Suprapubic skin (tissue), 4 donors: ENCODE measurements at places on chromosomes 2 and 18.

GRCh38 chr2:45013229-45014015 is 4.2 kb upstream of the SIX2 start:
- DNase-seq, result no peak

GRCh38 chr2:9174771-9175437 is 31.7 kb upstream of the ASAP2 start:
- no peak for DNase-seq

GRCh38 chr18:58222432-58223125 is 178.6 kb downstream of the NEDD4L start:
- no peak for DNase-seq

DNA sequence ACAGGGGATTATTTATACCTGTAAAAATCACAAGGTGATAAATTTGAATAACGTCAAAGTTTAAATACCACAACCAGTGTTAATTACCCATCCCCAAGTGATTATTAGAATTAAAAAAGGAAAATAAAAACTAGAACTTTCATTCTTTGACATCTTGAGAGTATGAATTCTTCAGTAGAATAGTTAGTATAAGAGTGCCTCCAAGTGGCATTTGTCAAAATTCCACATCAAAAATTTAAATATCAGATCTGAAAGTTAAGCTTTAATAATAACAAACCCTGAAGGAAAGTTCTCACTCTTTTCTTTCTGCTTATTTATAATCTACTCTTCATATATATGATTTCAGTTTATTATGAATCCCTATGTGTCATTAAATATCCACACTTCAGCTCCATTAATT is 273.7 kb upstream of the KYNU start:
- DNase-seq, result no peak

DNA sequence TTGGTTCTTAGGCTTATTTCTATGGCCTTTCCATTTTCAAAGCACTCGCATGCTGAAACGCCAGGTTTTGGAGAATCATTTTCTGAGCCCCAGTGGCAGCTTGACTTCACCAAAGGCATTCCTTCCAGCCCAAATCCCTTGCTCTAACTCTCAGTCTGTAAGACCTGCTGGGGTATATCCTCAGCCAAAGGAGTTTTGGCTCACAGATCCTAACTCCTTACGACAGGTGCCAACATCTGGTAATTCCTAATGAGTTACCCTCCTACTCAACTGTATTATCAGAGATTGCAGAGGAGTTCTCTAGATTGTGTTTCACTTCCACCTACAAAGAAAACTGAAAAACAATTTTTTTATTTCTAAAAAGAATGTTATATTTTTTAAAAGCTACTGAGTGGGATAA is 79.0 kb upstream of the RAB27B start:
- no peak for DNase-seq

DNA sequence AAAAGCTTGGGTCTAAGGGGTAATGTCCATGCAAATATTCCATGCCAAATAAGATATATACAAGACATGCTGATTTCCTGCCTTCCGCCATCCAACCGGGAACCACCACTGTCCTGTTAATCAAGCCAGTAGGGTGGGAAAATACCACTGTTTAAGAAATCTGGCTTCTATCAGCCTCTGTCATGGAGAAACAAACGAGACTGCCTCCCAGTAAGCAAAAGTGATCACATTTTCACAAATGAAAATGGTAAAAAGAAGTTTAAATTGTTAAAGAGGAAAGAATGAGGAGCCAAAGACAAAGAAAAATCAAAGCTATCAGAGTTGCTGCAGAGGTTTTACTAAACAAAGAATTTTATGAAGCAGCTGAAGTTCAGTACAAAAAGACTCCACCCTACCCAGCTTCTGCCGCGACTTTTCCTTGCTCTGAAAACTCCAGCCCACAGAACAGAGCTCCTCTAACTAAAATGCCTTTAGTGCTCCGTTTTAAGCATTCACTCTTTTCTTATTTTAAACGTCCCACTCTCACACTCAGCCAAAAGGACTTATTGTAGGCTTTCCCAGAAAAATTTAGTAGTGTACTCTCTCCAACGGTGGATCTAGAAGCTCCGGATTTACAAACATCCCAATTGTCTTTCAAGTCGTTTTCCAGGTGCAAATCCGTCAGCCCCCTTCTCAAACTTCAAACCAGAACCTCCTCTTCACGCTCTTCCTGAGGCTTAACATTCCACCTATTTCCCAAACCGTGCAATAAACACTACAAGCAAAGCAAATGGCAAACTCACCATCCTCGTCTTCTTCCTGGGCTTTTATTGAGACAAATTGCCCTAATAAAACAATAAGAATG is 613 bp downstream of the COL5A2 start:
- no peak for DNase-seq

GRCh38 chr18:3603421-3604234 is 153.7 kb downstream of the TGIF1 start:
- no peak for DNase-seq

- DNase-seq, result no peak
Observed at GRCh38 chr18:13369756-13370510, 151.4 kb downstream of the LDLRAD4 start.

DNA sequence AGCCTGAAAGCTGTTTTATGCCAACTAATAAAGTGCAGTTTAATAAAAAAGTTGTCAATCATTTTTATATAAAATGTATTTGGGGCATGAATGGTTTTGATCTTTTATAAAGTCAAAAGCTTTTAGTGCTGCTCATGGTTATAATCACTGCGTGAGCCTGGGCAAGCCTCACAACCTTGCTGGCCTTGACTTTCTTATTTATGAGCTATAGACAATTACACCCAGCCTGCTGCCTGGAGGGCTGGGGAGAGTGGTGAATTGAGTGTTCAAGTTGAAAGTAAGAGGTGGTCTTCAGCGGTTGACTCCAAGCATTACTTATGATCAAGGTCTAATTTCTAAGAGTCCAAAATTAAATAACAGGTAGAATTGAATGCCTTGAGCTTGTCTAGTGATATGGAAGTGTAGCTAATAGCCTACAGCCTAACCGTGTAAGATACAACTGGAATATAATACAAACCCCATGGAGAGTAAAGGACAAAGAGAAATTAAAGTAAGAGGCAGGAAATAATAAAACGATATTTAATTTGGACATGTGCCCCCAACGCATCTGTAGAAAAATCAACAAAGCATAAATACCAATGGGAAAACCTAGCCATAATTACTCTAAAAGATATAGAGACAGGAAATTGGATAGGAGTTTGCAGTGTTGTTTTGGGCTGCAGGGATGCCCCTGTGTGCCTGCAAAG is 106.0 kb upstream of the CYP1B1 start:
- no peak for DNase-seq

- DNase-seq, result no peak
Observed at GRCh38 chr2:10887476-10887875, 24.3 kb upstream of the KCNF1 start.

DNA sequence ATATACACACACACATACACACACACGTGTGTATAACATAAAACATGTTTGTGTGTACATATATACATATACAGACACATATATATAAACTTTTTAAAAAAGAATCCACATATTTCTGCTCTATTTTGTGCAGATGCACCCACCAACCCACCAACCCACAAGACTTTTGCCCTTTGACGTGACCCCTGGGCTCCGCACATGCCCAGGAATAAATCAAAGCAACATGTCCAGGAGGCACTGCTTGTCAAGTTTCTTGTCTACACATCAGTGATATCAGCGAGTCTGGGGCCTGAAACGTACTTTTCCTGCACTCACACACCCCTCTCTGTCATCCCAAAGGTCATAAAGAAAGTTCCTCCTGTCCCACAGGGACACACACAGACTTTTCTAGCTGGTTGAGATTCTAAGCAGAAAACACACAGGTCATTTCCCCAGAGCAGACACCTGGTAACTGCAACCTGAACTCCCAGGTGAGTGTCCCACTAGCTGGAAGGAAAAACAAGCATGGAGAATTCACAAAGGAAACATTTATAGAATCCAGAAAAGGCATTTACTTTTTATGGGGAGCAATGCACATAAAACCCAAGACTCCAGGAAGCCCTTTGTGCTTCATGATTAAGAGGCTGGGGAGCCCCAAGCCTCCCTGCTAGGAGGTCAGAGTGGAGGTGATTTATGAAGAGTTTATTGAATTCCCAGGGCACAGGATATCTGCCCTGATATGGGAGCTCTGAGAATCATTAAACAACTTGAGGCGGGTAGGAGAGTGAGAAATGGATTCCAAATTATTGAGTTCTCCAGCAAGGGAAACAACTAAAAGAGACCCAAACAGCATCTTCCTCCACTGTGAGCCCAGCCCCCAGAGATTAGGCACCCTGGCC is 211.6 kb downstream of the MGAT5 start:
- DNase-seq, result no peak

GRCh38 chr2:40289771-40290404 is 162.0 kb downstream of the SLC8A1 start:
- no peak for DNase-seq

GRCh38 chr2:3759331-3759730 is 56.0 kb downstream of the DCDC2C start:
- DNase-seq, result no peak

DNA sequence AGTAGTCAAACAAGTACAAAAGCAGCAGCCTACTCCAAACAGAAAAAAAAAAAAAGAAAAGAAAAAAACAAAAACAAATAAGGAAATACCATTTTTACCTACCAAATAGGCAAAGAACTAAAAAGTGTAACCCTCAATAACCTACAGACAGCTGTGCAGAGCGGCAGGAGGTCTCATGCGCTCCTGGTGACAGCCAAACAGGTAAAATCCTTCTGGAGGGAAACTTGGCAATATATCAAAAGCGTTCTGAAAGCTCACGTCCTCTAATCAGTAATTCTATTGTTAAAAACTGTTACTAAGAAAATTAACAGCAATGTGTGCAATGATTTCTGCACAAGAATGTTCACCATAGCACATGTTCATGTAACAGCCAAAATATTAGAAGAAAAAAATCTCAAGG is 105.6 kb downstream of the AFF3 start:
- no peak for DNase-seq

GRCh38 chr2:112879491-112880041 is 31.4 kb upstream of the IL37 start:
- no peak for DNase-seq

DNA sequence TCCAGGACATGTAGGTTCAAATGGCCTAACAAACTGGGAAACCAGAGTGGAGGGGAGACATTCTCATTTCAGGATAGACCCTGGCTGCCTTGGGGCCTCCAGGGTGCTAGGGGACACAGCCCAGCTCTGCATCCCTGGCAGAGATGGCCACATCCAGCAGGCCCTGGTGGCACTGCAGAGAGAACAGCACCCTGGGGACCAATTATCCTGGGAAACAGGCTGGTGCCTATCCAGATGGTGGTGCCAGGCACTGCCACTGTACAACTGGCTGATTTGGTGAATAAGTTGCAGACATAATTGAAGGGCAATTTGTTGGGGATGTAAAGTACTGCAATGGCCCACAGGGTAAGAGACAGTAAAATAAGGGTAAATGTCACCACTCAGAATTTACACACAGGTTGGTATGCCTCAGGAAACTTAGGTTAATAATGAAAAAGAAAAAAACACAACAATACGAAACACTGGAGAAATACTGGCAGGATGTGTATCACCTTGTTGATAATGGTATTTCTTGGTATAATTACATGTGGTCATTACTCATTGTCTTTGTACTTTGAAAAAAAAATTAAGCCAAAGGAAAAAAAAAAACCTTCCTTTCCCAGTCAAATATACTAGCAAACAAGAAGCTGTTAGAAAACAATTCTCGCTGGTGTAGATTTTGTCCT is 12.8 kb upstream of the SFTPB start:
- no peak for DNase-seq

GRCh38 chr2:172488556-172488955 is 61.2 kb downstream of the ITGA6 start:
- DNase-seq, result no peak

DNA sequence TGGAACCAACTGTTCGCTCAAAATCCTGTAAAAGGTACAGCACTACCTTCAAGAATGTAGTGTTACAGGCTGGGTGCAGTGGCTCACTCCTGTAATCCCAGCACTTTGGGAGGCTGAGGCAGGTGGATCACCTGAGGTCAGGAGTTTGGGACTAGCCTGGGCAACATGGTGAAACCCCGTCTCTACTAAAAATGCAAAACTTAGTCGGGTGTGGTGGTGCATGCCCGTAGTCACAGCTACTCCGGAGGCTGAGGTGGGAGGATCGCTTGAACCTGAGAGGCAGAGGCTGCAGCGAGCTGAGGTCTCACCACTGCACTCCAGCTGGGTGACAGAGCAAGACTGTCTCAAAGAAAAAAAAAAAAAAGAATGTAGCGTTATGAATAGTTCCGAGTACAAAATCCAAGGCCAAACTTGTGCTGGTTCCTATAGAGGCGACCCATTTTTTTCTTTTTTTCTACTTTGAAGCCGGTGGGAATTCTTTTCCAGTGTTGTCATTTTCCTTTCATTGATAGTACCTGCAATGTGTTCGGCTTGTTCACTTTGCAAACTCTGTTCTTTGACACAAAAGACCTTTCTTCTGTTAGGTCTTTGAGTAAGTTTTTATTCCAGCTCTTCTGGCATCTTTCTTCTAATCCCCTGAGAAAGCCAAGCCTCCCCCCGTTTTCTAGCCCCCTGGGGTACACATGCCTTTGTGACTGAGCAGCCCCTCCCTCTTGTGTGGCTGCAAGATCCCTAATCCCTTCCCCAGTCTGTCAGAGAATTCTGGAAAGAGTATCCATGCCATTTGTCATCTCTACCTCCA is 25.1 kb downstream of the INPP5D start:
- DNase-seq, result no peak

- no peak for DNase-seq
Observed at GRCh38 chr2:214651451-214651850, 158.0 kb downstream of the BARD1 start.
